ENCODE measurements at places on chromosomes 7 and 10.

DNA sequence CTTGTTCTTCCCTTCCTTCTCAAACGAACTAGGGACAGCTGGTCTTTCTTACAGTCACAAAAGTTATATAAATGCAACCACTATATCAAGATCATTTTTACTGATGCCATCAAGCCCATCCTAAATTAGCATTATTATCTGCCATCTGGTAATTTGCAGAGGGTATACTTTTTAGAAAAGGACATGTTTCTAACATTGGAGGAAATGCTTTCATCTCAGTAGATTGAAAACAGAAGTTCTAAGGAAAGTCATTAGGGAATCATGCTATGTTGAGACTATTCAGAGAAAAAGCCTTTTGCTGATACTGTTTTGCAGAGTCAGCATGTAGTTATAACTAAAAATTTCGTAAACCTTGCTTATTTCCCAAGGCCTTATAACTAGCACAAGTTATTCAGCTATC, 146.7 kb downstream of the WNT2 start:
- DNase-seq = no peak

GRCh38 chr7:105316578-105317344, 72.0 kb downstream of the SRPK2 start:
- no peak for DNase-seq

GRCh38 chr10:101305320-101306241, 48.4 kb upstream of the BTRC start:
- DNase-seq = no peak

GRCh38 chr7:38781991-38782390, 127.0 kb downstream of the VPS41 start:
- no peak for DNase-seq

DNA sequence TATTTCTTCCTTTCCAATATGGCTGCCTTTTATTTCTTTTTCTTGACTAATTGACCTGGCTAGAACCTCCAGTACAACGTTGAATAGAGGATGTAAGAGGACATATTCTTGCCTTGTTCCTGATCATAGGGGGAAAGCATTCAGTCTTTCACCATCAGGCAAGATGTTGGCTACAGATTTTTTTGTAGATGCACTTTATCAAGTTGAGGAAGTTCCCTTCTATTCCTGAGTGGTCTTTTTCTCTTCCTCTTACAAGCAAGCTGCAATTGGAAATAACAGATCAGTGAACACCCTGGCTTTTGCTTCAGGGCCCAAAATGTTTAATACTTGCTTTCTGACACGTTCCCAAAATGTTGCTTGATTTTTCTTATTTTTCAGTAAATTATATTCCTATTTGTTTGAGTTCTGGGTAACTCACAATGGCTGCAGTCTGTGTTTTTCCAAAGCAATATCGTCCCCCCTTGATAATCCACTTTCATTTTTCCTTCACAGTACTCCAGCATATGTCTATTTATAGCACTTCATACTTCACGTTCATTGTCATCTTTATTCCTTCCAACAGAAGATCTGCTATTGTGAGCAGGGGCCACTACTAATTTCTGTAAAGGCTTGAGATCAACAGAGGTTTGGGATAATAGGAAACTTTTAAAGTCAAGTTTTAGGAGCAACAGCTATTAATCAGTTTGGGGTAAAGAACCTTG, 11.7 kb downstream of the CPEB3 start:
- no peak for DNase-seq

DNA sequence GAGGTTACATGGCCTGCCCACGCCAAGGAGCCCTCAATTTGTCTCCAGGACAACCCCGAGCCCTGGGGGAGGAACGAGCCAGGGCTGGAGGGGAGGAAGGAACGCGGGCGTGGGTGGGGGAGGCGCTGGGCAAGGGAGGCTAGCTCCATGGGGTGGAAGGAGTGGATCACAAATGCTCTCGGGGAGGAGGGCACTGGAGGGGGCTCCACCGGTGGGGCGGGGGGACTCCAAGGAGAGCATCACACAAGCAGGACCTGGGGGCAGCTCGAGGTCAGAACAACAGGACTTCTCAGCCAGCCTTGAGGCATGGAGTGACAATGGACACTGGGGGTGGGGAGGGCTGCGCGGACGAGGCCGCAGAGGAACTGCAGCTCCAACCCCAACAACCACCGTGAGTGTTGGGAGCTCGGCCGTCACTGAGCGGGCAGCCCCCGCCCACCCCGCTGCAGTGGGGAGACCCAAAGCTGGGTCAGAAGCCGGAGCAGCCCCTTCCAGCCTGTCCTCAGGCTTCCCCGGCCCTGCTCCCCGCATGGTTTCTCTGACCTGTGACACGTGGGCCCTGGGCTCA, 41.1 kb downstream of the STK32C start:
- DNase-seq = no peak

DNA sequence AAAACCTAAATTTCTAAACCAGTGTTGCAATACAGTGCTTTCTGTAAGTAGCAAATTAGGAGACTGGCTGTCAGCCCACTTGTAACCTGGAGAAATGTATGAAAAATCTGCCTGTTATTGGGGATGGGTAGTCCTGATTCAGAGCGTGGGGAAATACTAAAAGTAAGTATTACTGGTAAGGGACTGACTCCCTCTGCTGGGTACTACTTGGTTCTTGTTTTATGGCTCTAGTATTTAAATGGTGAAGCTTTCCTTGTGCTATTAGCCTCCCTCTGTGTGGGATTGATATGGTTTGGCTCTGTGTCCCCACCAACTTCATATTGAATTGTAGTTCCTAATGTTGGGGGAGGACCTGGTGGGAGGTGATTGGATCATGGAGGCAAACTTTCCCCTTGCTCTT, 886.1 kb downstream of the SORCS1 start:
- no peak for DNase-seq

- DNase-seq = no peak
Measured at GRCh38 chr7:155848691-155849669, 36.7 kb upstream of the SHH start.

- DNase-seq = no peak
Measured at GRCh38 chr7:157903710-157904109, 566.9 kb downstream of the DNAJB6 start.

GRCh38 chr7:89655946-89656345, 498.3 kb upstream of the STEAP1 start:
- no peak for DNase-seq

DNA sequence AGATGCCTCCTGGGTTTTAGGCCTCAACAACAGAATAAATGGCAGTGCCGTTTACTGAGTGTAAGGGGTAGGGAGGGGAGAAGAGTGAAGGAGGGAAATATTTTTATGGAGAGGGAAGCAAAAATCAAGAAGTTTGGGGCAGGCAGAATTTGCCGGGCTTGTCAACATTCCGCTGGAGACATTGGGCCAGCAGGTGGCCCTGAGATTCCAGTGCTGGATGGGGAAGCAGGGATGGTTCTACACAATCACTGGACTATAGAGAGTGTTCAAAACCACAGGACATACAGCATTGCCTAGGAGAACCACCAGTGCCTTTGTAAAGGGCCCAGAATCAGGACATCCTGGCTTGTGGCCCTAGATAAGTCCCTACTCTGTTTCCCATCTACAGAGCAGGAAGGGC, 598.6 kb upstream of the MGMT start:
- DNase-seq = no peak

DNA sequence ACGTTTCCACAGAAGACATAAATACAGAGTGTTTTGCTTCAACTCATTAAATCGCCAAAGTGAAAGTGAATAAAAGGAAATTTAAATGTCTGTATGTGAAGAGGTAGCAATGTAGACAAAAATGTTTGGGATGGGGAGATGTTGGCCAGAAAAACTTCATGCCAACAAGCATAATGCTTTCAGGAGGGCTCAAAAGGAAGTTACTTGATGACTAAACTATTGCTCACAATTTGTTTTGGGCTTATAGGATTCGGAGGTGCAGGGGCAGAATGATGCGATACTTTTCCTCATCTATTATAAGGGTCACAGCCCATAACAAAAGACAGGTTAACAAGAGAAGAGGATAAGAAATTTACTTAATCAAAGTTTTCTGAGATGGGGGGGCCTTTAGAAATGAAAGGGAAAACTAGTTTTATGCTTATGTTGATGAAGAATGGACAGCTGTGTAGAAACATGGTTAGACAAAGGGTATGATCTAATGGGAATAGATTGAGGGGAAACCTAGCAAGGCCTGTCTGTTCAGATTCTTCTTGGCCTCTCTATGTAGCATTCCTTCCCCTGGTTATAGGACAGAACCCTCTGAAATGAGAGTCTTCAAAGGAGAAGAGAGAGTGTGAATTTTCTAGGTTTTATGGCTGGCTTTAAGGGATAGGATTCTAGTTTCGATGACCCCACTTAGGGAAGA, 898.6 kb downstream of the LRMDA start:
- DNase-seq = no peak

- DNase-seq = no peak
Measured at GRCh38 chr10:101438881-101439391, 85.0 kb downstream of the BTRC start.

DNA sequence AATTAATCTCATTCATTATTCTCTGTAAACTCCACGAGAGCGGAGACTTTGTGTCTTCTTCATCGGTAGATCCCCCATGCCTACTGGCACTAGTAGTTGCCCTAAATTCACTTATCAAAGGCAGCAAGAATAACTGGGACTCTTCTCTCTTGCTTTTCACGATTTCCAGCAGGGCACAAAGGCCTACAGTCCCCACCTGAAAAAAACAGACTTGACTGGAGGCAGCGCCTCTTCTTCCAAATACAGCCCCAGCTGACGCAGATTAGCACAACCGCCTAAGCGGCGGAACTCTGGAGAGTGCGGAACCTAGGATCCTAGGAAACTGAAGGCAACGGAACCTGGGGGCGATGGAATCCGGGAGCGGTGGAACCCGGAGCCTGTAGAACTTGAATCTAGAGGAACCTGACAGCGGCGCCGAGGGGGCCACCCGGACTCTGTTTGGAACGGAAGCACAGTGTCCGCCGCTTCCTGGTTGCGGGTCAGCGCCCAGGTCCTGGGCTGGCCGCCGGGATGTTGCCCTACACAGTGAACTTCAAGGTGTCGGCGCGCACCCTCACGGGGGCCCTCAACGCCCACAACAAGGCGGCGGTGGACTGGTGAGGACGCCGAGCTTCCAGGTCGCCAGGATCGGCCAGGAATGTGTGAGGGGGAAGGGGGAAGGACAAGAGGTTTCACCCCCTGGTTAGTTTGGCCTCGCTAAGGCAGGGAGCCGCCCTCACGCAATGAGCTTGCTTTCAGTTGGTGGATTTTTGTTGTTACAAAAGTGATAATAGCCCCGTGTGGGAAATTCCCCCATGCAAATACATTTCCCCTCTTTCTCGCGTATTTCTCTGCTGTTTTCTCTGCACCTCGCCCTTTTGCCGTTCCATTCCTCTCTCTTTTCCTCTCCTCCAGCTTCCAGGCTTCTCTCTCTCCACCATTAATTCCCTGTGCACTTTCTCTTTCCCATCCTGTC, at the start of gene WDR11:
WDR11 (plus strand) TSS at position 452 of the 955 bp plus-strand sequence; CDS start at position 511, 59 bp downstream.
- peak; percentile 56 for DNase-seq

DNA sequence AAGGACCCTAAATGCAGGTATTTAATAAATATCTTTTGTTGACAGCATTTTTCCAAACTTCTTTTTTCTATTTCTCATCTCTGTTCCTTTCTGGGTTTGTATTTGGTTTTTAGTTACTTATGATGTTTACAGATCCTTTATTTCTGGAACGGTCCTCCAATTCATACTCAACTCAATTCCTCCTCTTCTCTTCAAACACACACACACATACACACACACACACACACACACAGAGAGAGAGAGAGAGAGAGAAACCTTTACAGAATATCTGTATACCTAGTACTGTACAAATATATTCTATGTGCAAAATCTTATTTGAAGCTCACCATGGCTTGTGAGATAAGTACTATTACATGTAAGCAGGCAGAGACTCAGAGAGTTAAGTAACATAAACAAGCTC, 21.6 kb upstream of the GOT1 start:
- DNase-seq = no peak

- DNase-seq = no peak
Measured at GRCh38 chr7:102974366-102975236, 61.8 kb downstream of the LRRC17 start.

DNA sequence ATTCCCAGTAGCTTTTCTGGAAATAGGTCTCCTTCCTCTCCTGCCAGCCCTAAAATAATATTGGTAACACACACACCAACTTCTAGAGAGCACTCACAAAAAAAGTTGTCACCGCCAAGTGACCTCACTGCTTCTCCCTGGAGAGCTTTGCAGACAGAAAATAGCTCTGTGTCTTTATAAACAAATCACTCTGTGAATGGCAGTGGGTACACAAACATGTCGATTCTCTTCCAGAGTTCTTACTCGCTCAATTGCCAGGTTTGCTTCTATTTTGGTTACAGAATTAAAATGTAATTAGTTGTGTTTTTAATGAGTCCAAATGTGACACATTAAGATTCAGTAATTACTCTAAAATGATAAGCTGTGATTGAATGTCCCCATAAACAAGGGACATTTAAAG, 649.2 kb upstream of the C7orf33 start:
- DNase-seq = no peak
